ENCODE measurements at places on chromosomes 6 and 20.

- no peak for DNase-seq
Observed at GRCh38 chr6:160462551-160463109, 114.5 kb downstream of the SLC22A3 start.

DNA sequence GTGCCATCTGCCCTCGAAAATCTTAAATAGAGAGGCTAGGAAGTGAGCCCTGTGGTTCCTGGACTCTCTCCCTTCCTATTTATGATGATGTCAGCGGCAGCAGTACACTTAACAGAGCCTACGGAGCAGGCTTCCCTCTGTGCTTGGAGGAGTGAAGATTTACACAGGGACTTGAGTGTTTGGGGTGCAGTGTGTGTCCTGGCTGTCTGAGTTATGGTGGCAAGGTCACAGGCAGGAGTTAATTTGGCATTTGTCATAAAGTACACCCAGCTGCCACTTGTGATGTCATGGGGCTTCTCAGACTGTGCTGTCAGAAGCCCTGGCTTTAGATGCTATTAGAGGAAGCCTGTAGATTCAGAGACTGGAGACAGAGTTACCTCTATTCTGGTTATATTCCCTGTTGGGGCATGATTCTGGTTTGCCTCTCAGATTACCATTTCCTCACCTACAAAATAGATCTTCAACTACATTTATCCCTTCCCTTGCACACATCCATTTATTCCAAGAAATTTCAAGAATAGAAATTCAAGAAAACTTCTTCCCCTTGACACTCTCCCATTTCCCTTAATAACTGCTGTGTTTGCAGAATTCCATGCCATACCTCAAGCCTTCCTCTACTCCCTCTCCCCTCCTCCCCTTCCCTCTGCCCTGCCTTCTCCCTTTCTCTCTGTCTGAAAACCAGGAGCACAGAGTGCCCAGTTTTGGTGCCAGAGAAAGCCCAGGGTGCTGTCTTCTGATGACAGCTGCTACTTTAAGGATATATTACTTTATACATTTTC, 72.1 kb downstream of the SLC24A3 start:
- DNase-seq: no peak

- DNase-seq: no peak
Observed at GRCh38 chr20:41587956-41588355, 30.2 kb downstream of the CHD6 start.

DNA sequence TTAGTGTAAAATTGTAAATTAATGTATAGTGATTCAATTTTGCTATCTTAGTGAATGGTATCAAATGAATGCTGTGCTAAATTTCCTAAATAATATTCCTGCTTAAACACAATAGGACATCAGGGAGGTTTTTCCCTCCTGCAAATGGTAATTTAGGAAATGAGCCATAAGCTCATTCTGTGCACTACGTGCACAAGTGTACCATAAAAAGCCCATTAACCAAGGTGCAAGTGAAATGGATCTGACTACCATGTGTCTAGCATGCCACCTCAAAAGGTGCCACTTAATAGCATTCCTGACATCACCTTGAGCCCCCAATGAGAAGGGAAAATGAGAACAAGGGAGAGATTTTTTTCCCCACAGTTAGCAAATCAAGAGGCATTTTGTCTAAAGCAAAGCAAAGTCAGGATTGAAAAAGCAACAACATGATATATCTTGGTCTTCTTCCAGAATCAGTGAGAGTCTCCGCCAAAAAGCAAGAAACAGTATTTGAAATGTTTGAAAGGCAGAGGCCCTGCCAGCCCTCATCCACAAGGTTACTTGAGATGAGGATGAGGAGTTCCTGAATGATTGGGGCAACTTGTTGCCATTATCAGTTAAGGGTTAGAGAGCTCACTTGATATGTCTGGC, 334.2 kb upstream of the RSPO3 start:
- DNase-seq: no peak

- DNase-seq: no peak
Observed at GRCh38 chr6:129009851-129010250, 126.9 kb downstream of the LAMA2 start.

- DNase-seq: no peak
Observed at GRCh38 chr6:152897807-152898399, 84.9 kb downstream of the FBXO5 start.

GRCh38 chr20:46323557-46323956, 15.3 kb upstream of the CDH22 start:
- DNase-seq: no peak

GRCh38 chr20:1505361-1505760, 14.1 kb upstream of the SIRPB2 start:
- no peak for DNase-seq

DNA sequence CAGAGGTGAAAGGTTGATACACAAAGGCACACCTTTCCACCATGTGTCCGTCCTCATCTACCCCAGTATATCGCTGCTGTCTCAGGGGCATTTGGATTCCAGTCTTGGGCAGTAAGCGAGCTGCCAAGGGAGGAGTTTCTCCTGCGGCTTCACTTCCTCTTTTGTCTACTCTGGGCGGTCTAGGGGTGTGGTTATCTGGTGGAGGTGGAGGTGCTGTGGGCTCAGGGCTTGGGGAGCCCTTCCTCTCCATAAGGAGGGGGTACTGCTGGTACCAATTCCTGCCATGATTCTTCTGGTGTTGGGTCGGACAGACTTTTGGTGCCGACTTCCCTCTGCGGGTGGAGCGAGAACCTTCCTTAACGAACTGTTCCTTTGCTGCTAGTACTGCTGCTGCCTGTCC, 31.9 kb upstream of the FABP7 start:
- no peak for DNase-seq

DNA sequence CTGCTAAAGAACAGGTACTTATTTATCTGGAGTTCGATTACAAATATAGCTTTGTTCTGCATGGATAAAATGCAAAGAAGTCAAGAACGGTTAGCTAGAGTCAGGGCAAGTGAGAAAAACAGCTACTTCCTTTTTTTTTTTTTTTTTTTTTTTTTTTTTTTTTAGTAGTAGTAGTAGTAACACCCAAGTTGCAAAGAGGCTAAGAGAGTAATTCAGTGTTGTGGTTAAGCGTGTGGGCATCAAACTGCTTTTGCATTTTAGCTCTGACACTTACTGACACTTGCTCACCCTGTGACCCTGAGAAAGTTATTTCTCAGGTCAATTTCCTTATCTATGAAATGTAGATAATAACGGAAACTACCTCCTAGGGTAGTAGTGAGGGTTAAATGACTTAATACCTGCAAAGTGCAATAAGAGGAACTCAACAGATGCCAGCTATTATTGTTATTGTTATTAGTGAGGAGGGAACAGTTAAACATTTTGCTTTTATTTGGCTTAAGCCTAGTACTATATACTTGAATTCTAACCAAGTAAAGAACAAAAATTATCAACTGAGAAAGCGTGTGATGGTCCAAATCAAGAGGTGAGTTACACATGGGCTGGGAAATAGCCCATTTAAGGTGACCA, 86.7 kb upstream of the BACH2 start:
- DNase-seq: no peak

- DNase-seq: no peak
Observed at GRCh38 chr6:31935823-31936222, 8.3 kb downstream of the C2 start.

DNA sequence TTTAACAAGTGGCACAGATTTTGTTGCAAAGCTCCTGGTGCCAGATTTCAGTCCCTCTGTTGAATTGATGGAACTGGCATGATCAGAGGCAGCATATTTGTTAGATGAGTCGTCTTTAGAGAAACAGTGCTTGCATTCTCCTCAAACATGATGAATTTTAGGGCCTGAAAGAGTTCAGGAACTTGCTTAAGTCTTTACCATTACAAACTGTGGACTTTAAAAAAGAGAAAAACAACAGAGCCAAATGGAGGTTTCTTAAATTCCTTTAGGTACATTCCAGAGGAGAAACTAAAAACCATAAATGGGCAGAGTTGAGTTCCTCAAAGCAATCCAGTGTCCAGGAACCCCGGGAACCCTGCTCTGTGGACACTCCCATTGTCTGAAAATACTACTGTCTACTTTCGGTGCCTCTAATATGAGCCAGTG, 2.5 kb downstream of the GTF2H5 start:
- DNase-seq: no peak

DNA sequence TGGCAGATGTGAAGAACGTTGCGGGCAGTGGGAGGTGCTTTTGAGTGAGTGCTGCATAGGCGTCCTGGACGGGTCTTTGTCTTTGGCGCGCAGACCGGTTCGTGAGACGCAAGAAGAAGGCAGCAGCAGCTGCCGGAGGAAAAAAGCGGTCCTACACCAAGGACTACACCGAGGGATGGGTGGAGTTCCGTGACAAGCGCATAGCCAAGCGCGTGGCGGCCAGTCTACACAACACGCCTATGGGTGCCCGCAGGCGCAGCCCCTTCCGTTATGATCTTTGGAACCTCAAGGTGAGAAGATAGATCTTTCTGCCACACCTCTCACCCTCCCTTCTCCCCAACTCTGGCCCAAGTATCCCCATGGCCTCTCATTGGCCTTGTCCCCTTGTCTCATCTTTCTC, 1.1 kb downstream of the ABT1 start:
- no peak for DNase-seq

DNA sequence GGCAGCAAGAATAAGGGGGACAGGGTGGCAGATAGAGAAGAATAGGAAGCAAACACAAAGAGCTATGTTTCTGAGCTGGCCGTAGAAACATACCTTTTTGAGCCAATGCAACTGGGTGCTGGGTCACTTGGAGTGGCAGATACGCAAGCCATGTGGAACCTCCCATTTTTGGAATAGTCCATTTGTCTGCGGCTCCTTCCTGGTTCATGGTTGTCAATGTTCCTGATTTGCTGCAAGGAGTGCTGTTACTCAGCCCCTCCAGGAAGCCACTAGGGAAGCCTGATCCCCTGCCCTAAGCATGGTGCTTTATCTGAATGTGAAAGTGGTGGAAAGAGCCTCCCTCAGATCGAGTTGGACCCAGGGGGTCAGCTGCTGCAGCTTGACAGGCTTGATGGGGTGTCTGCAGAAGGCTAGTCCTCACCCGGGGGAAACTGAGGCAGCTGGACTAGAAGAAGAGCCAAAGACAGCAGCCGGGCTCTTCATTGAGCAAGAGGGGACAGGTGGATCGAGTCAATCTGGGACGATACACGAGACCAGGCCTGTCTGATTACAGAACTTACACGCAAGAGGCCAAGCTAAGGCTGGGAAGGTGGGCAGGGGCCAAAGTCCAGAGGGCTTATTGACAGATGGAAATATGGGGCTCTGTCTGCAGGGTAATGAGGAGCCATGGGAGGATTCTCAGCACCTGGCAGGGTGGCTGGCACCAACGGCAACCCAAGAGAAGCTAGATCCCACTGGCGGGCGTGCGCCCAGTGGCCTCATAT, 57.4 kb upstream of the CTNNBL1 start:
- no peak for DNase-seq

DNA sequence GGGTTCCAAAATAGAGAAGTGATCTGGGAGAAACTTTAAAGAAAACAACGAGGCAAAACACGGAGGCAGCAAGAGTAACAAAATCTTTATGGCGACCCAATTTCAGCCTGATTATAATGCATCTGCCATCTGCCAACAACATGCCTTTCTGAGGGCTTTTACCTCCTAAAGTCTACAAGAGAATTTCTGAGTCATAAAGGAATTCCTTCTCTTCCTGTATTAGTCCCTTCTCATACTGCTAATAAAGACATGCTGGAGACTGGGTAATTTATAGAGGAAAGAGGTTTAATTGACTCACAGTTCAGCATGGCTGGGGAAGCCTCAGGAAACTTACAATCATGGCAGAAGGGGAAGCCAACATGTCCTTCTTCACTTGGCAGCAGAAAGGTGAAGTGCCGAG, 226.6 kb downstream of the HACE1 start:
- no peak for DNase-seq

DNA sequence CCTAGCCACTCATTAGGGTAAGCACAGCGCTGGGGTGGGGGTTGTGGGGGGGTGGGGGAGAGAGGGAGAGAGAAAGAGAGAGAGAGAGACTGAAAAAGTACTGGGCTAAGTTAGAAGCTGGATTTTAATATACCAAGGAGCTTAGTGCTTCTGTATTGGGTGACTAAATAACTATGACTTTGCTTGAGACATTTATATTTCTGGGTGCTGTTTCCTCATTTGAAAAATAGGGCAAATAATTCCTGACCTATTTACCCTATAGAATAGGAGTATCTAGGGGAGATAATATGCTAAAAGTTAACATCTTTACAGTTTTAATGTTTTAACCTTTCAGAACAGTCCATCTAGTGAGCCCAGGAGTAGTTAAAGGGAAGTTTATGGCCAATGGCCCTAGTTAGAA, 7.7 kb downstream of the NKAIN2 start:
- no peak for DNase-seq

- no peak for DNase-seq
Observed at GRCh38 chr20:1822564-1823449, 72.4 kb upstream of the SIRPA start.

- DNase-seq: no peak
Observed at GRCh38 chr6:46296586-46296985, 125.8 kb upstream of the ENPP5 start.

GRCh38 chr6:38617856-38618255, 21.9 kb downstream of the BTBD9 start:
- DNase-seq: no peak

DNA sequence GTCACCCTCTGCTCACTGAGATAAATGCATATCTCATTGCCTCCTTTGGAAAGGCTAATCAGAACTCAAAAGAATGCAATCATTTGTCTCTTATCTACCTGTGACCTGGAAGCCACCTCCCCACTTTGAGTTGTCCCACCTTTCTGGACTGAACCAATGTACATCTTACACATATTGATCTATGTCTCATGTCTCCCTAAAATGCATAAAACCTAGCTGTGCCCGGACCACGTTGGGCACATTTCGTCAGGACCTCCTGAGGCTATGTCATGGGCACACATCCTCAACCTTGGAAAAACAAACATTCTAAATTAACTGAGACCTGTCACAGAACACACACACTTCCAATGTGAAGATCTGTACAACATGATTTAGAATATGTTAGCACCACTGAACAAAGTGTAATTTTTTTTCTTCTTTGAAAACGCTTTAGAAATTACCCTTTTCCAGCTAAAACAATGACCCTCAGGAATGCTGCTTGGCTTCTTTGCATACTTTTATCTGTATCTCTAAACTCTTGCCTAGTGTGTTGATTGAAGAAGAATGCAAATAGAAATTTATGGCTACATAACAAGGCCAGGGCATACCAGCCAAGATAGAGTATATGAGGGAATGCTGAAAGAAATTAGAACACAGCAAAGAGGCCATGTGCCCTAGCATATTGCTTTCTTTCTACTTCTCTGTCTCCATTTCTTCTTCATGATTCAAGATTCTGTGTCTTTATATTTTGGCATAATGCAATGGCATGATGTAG, 84.6 kb upstream of the DST start:
- no peak for DNase-seq

- no peak for DNase-seq
Observed at GRCh38 chr6:30530014-30530413, 26.3 kb downstream of the GNL1 start.

DNA sequence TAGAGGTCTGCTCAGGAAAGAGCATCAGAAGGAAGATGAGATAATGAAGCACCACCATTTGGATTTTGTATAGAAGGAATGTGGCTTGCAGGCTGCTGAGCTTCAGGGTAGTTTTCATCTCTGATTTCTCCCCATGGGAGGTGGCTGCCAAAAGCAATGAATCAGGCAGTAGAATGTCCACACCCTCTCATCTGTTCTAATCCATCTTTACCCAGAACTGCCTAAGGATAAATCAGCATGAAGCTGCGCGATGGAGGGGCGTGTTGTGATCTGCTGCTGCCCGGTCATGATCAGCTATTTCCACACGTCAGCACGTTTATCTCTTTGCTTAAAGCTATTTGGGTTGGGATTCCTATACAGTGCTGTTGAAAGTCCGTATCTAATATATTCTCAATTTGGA, 295.4 kb downstream of the FOXA2 start:
- DNase-seq: no peak

All from NCI-H1930 (cell line).